ENCODE measurements at places on chromosomes 5 and 9.

DNA sequence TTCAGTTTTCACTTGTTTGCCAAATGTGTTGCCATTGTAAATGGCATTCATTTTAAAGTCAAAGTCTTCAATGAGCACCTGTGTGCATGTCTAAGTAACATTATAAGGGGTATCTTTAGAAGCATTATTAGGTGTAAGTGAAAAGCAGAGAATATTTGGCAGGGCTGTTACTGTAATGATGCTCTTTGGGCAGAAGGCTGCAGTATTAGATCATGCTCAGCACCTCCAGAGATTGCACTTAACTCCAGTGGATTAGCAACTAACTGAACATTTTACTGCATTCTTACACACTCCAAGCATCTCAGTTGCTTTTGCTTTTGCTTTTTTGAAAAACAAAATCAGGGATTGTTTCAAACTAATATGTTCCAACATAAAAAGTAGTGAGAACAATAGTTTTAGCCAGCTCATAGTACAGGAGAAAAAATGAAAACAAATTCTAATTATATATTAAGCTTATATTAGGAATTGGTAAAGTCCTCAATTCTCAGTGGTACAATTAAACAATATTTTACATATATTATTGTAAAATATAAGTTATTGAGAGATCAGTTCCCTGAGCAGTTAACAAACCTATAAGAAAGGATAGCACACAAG, 1740.9 kb upstream of the CDH9 start:
- DNase-seq: no peak

- DNase-seq: no peak
These were observed 30.0 kb downstream of the PLPP7 start for GRCh38 chr9:131319486-131319885.

- no peak for DNase-seq
These were observed 20.4 kb upstream of the PRUNE2 start for GRCh38 chr9:76926324-76926741.

GRCh38 chr5:7638456-7638855, 212.5 kb downstream of the CFAP90 start:
- no peak for DNase-seq

DNA sequence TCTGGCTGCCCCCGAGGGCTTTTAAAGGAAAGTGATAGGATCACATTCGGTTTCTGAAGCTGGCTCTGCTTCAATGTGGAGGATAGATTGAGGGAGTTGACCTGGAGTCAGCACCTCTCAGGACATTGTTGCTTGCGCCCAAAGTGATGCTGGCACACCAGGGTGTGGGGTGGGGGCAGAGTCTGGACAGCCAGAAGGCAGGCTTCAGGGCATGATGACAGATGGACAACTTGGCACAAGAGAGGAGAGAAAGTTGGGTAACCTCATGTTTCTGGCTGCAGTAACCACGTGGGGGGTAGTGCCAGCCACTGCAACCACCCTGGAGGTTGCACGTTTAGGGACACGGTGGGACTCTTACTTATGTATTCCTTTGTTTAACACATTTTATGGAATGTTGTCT, 9.5 kb downstream of the ALDH1B1 start:
- DNase-seq: no peak

Data from stimulated activated CD4-positive, alpha-beta T cell treated with anti-CD3 and anti-CD28 coated beads, TNF-alpha, amount 100 ng/mL, for 24 hours (primary cell).